ENCODE measurements at places on chromosomes 1 and 21.

DNA sequence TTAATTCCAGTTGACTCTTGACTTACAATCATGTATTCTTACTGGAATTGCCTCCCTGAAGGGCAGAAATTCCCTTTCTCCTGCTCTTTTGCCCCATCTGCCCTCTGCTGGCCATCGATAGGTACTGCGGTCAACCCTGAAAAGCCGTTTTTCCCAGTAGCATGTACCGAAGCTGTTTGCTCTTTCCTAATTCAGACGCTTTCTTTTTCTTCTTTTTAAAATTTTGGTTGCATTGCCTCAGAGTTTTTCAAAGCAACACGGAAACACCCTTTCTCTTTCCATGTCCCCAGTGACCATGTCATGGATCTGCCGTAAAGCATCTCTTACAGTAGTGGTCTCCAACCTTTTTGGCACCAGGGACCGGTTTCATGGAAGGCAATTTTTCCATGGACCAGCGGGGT is 164.2 kb upstream of the C1orf21 start:
- no peak for DNase-seq

DNA sequence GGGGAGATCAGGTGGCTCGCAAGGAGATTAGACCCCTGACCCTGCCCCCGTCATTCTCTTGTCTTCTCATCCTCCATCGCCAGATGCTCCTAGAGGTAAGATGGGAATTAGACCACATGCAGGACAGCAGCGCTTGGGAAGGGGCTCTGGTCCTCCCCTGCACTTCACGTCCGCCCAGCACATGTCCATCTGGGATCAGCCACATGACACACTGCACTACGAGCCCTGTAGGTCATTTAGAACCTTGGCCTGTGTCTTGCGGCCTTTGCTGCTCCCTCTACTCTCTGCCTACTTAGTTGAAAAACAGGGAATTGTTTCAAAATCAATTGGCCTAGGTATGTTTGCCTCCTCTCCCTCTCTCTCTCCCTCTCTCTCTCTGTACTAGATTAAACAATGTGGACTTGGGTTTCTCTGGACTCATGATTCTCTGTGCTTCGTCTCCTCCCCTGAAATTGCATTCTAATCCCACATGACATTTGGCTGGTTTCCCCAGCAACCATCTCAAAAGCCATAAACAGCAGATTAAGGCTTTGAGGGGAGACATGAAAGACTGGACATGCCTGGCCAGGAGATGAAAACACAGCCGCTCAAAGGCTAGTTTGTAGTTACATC is 3.8 kb upstream of the NCMAP start:
- DNase-seq = no peak

- no peak for DNase-seq
Observed at GRCh38 chr1:24931468-24932231, 1.6 kb upstream of the RUNX3 start.

DNA sequence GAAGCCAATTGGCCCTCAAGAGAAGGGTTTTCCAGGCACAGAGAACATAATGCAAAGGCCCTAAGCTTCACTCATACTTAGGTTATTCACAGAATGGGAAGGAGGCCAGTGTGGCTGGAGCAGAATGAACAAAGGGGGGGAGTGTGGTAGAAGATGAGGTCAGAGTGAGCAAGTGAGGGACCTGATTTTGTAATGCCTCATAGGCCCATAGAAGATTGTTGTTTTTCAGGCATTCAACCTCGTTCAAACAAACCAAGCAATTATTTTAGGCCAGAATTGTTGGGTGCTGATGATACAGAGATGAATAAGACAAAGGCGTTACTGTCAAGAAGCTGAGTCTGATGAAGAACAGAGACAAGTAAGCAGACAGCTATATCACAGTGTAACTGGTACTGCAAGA is 54.5 kb upstream of the RAP1A start:
- DNase-seq = no peak

- DNase-seq = no peak
Observed at GRCh38 chr21:16078382-16078781, 348.6 kb downstream of the USP25 start.

GRCh38 chr1:15618655-15619525 is 1.6 kb downstream of the DDI2 start:
- no peak for DNase-seq

GRCh38 chr1:233679591-233680373 is 65.9 kb downstream of the KCNK1 start:
- DNase-seq = no peak

DNA sequence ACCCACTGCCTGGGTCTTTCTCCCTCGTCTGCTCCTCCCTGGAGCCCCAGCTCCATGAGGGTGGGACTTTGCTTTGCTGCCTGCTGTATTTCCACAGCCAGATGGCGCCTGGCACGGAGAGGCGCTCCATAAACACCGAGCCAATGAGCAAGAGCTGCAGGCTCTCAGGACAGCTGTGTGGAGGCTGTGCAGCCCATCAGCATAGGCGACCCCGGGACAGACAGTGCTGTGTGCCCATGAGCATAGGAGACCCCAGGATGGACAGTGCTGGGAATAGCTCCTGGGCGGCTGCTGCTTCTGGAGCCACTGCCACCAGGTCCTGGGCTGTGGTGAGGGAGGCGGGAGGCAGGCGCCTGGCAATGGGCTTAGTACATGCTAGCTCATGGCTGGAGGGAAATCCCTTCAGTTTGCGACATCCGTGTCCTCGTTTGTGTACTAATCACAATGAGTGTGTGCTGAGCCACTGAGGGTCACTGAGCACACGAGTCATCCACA is 29.2 kb downstream of the CEP104 start:
- DNase-seq = no peak

DNA sequence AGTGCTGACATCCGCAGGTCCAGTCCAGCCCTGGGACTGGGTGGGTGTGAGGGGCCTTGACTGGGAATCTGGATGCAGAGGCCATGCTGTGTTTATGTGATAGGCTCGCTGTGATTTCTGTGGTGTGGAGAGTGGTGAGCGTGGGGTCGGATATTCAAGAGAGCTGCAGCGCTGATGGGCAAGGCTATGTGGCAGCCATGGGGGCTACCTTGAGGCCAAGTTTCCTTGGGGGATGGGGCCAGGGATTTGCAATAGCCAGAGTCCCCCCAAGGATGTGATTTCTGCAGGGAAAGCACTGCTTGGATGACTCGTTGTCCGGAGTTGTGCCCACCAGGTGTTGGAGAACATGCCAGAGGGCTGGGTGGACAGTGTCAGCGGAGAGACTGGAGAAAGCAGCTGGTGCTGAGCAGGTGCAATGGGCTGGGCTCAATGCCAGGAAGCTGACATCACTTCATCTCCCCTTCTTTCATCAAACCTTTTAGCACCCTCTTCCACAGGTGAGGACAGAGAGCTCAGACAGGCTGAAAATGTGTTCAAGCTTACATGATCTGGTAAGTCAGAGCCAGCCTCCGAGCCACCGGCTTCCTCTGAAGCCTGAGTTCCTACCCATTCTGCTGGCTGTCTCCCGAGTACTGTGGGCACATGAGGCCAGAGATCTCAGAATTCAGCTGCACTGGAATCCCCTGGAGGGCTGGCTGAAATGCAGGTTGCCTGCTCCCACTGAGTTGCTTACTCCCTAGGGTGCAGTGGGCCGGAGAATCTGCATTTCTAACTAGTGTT is 132.9 kb downstream of the RHOU start:
- DNase-seq = peak; percentile 88

GRCh38 chr1:224719716-224720115 is 103.6 kb downstream of the CNIH3 start:
- DNase-seq = no peak

Measured in NCI-H1417 treated with DMSO at 0.1 percent for 48 hours (cell line).